ENCODE measurements at places on chromosomes 16 and 17.

- DNase-seq, result peak; percentile 46
Measured at GRCh38 chr17:1203111-1203966, 23.6 kb upstream of the ABR start.

- no peak for DNase-seq
Measured at GRCh38 chr17:75277664-75278071, 6.6 kb upstream of the MIF4GD start.

DNA sequence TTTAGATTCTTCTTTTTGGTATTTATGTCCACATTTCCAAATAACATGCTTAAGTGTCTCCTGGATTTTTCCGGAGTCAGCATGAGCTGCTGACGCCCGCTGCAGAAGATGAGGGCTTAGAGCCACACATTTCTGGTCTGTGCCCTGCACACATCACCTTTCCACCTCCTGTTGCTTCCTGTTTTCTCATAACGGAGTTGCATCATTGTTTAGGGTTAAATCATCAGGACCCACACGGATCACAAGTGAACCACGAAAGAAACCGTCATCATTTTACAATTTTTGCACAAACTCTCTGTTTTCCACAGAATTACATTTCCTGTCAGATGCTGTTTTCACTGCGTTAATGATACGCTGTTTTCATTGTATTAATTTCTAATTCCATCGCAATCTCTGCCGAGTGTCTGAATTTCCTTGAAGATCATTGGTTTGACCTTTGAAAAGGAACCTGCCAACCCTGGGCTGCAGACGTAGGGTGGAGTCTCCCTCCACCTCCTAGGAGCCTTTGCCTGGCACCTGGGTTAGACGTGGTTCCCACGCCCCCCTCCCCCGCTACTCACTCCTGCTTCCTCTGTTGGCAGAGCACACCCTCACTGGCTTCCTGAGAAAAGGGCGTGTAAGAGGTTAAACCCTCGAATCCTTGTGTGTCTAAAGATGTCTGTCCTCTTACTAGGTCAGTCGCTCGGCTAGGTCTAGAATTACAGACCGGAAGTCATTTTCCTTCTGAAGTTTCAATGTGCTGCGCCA, 68.2 kb downstream of the RNF213 start:
- DNase-seq, result no peak

DNA sequence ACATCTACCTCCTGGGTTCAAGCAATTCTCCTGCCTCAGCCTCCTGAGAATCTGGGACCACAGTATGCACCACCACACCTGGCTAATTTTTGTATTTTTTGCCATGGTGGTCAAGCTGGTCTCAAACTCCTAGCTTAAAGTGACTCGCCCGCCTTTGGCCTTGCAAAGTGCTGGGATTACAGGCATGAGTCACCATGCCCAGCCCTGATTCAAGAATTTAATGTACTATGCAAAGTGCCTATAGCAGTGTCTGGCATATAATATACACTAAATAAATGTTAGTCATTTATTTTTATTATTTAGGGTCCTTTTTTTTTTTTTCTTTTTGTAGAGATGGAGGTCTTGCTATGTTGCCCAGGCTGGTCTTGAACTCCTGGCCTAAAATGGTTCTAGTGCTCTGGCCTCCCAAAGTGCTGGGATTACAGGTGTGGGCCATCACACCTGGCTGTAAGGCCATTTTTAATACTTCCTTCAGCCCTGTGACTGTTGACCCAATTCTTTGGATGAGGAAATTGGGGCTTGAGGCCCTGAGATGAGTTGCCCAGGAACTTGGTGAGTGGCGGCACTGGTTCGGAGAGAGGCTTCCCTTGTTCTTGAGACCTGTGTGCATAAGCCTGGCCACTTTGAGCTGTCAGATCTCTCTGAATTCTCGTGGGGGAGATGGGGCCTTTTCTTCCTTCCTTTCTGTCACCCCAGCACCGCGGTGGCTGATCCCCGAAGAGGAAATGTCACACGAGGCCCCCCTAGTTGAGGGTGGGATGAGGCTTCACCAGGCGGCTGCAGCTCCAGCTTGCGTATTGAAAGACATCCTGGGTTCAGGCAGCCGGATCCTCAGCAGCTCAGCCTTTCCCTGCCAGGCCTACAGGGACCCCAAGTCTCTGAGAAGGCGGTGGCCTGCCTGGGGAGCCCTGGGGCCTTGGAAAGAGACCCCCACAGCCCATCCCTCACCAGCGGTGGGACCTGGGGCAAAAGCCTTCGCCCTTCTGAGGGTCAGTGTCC, 38.7 kb downstream of the LAT start:
- no peak for DNase-seq

GRCh38 chr17:19641687-19642372, 6.7 kb upstream of the ALDH3A2 start:
- DNase-seq, result no peak

GRCh38 chr17:3834811-3835210, 11.2 kb downstream of the NCBP3 start:
- DNase-seq, result no peak

GRCh38 chr17:4054446-4054845, 88.4 kb downstream of the ZZEF1 start:
- DNase-seq, result no peak

- no peak for DNase-seq
Measured at GRCh38 chr17:80783486-80783885, 208.2 kb upstream of the CHMP6 start.

- peak; percentile 66 for DNase-seq
Measured at GRCh38 chr17:75854101-75854748, 910 bp downstream of the WBP2 start.

DNA sequence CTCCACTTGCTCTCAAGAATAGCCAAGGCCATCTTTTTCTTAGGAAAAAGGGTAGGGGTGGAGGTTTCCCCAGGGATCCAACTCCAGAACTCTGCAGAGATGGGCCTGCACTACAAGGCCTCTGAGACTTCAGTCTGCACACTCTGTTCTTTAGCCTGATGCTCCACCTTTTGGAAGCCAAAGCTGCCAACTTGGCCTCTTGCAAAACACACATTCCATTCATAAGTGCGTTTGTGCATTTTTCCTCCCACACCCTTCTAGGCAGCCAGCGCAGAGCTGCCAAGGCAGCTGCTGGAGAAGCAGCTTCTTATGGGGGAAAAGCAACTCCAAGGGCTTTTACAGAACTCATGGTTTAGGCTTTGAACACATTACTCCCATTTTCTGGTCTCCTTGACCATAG, 45.3 kb downstream of the REXO5 start:
- peak; percentile 4 for DNase-seq

DNA sequence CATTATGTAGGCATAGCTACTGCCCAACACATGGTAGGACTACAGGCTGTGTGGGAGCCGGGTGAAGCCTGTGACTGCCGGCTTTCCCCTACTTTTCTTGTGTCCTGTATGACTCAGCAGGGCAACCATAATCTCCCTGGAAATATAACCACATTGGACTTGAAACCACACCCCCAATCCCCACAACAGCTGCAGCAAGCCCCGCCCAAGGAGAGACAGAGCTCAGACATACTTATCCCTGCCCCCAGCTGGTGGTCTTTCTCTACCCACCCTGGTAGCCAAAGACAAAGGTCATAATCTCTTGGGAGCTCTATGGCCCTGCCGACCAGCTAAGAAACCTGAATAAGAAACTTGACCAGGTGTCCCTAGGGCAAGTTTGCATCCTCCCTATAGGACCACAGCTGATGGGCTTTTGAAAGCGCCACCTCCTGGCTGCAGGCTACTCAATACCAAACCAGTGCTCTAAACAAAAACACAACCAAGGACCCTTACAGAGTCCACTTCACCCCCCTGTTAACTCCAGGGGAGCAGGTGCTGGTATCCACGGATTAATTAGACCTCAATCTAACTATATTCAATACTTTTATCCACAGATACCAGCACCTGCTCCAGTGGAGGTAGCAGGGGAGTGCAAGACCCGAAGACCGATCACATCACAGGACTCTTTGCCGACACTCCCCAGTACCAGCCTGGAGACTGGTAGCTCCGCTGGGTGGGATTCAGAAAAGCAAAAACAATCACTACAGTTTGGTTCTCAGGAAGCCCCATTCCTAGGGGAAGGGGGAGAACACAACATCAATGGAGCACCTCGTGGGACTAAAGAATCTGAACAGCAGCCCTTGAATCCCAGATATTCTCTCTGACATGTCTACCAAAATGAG, 91.2 kb downstream of the IRX5 start:
- no peak for DNase-seq

GRCh38 chr16:51149251-51149661, 1.8 kb downstream of the SALL1 start:
- no peak for DNase-seq

DNA sequence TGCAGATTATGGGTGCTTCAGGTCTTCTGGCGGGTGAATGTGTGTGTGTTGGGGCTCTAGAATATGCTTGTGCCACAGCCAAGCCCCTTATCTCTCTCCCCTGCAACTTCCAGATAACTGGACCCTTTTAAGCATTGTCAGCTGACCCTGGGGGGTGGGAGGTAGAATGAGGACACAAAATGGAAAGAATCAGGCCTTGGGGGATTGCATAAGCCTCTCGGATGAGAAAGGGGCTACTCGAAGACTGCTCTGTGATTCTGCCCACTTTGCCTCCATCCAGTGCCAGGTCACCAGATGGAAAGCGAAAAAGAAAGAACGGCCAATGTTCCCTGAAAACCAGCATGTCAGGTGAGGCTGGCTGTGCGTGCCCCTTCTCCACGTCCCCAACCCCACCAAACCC, 13.8 kb downstream of the THRA start:
- no peak for DNase-seq

GRCh38 chr17:32192379-32192778, 50.1 kb downstream of the RHOT1 start:
- peak; percentile 21 for DNase-seq

DNA sequence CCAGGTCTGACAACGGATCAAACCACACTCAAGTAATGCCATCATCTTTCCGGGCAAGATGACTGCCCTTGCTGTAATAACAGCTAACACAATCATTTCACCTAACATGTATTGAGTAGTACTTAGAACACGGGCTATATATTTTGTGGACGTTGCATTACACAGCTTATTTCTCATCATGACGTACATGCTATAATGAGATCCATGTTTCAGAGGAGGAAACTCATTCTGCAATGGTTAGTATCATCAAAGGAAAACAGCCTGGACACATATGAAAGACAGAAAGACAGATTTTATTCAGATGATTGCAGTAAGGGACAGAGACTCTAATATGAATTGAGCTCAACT, 446.7 kb downstream of the HS3ST3B1 start:
- DNase-seq, result no peak

DNA sequence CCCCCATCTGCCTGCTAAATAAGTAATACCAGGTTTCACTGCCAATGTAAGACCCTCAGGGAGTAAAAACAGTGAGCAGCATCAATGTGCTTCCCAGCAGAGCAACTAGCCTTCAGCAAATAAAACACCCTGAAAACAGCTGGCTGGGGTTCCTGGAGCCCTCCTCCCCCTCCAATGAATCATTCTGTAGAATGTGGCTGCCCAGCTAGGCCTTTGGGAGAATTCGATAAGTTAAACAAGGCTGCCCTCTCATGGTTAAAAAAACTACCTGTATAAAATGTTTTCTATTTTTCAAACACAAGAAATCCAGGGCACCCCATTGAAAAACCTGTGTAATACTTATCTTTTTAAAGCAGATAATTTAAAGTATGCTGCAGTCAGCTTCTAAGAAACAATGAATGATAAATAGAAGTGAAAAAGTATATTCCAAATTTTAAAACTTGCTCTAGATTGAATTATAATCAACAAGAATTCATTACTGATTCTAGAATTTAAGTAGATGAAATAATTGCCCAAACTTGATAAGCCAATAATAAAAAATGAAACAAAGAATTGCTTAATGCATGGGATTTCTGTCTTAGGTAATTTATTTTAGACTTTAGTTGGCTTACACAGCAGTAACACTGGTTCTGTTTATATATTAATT, 9.4 kb upstream of the TOM1L1 start:
- no peak for DNase-seq

DNA sequence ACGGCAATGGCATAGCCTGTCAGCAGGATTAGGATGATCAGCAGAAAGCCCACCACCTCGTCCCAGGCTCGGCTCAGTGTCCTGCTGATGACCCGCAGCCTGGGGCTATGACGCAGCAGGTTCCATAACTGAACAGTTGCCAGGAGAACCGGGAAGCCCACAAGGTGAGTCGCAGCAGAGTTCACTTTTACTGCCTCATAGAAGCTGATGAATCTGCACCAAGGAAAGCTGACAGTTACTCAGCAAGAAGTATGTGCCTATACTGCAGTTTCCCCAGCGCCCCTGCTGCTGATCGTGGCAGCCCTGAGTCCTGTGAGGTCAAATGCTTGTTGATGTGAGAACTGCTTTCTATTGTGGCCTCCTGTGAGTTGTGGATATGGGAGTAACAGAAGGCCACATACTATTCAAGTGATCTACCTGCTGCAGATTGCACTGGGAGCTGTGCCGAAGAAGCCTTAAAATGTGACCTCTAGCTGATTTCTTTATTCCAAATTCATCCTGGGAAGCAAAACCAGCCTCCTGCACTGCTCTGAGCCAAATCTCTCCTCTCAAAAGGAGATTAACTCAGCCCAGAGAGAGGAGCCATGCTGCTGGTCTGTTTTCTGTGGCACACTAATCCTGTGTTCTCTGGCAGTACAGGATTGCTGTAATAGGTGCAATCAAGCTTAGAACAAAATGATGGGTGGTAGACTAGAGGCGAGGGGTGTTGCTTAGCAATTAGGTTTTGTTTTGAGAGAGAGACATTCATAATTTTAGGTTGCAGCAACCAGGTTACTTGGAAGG, 38.8 kb downstream of the IST1 start:
- DNase-seq, result no peak

GRCh38 chr17:2400474-2400866, 390 bp downstream of the MNT start:
- DNase-seq, result no peak

- peak; percentile 2 for DNase-seq
Measured at GRCh38 chr16:49352892-49353291, 20.7 kb upstream of the C16orf78 start.

DNA sequence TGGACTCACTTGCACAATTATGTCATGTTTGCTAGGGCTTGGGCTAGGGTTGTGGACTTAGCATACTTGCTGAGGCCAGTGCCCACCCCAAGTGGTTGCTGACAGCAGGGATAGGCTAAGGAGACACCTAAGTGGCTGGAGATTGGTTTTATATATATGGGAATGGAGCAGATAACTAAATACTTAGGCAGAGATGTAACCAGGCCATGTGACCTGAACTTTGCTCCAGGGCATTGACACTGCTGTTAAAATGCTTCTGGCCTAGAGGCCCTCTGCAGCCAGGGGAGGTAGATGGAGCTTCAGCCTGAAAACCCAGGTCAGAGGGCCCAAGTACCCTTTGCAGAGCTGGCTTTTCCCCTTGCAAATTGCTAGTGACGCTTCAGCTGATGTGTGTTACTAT, 1.4 kb upstream of the ITGB3 start:
- no peak for DNase-seq

- no peak for DNase-seq
Measured at GRCh38 chr16:53090591-53091411, 36.0 kb downstream of the CHD9 start.

DNA sequence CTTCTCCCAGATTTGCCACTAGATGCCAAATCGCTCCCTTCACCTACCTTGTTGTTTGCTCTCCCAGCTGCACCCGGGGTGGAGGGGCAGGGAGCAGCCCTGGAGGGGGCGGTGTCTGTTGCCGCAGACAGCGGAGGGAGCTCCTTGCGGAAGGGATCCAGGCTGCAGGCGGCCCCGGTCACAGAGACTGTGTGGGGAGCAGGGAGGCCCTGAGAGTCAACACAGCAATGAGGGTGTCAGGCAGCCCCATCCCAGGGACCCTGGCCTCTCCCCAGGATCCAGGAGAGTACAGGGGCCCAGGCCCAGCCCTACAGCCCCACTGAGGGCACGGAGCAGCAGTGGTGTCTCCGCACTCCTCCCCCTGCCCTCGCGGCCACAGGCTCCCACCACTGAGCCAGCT, 50.5 kb upstream of the CHMP6 start:
- DNase-seq, result no peak
